ENCODE measurements at places on chromosomes 6 and 20. TPM values are rescaled to one million over a fixed set of nuclear protein-coding genes. Genes with fewer than 3 reads are reported as not detected.
A peak's percentile ranks its signal among the peaks of the same experiment; 100 is the strongest.

GRCh38 chr6:37624606-37625574, 72.8 kb downstream of the MDGA1 start:
- DNase-seq, result no peak

DNA sequence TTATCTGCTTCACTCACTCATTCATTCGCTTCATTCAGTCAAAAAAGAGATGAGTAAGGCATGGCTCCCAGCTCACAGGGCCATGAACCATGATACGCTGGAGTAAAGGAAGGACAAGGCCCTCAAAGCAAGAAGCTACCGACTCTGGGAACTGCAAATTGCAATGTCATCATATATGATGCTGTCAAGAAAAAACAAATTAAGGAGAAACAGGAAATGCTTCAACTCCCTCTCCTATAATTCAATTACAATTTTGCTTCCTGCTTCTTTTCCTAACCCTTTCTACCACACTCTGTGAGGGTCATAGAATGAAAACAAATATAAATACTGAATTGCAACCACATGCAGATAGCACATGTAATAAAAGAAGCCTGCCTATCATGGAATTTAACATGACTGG, 725.7 kb upstream of the FLRT3 start:
- no peak for DNase-seq

GRCh38 chr6:80341330-80341729, 234.9 kb downstream of the BCKDHB start:
- DNase-seq, result no peak

DNA sequence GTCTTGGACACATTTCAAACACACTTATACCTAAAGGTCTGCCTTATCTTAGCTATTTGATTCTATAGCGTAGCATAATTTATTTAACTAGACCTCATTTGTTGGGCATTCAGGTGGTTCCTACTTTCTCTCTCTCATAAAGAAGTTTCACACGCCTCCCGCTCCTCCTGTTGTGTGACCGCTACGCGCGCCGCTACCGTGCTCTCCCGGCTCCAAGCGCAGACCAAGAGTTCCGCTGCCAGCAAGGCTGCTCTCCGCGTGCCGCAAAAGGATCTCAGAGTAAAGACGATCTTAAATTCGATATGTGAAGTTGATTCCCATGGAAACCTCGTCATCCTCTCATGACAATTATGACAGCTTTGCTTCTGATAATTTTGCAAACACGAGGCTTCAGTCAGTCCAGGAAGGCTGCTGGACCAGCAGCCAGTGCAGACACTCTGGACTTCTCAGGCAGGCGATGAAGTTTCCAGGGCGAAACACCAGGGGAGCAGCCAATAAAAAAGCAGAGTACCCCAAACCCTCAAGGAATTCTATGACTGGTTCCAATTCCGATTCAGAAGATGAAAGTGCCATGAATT, 20.4 kb downstream of the PRSS16 start:
- no peak for DNase-seq

DNA sequence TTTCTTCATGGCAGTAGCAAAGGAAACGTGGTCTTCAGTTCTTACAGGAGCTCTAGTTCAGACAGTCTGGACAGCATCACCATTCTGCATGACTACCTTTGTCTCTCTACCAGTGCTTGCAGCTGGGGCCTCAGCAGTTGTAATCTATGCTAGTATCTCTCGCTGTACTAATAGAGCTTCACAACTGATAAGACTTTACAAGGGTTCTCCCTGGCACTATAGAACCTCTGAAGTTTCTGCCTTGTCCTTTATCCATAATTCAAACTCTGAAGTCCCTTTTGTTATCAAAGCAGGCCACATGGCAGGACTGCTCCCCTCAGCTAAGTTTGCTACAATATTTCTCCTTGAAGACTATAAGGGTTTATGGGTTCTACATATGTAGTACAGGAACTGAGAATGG, 842.1 kb upstream of the ADGRB3 start:
- DNase-seq, result no peak

DNA sequence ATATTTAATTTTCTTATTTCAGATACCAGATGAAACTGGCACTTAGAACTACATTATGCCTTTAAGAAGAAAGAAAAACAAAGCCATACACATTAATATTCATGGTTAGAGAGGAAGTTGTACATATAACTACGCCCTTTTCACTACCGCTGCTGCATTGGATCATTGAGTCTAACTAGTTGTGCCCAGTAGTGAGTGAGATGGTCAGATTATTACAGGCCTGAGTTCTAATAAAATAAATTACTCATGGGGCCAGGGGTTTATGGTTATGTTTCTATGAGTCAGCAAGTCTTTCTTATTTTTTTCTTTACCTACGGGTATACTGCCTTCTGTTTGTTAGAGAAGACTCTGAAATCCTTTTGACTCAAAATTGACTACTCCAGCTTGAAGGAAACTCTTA, 11.5 kb downstream of the RIOK1 start:
- DNase-seq, result no peak

The MEI4 gene
- total RNA-seq, result not detected

DNA sequence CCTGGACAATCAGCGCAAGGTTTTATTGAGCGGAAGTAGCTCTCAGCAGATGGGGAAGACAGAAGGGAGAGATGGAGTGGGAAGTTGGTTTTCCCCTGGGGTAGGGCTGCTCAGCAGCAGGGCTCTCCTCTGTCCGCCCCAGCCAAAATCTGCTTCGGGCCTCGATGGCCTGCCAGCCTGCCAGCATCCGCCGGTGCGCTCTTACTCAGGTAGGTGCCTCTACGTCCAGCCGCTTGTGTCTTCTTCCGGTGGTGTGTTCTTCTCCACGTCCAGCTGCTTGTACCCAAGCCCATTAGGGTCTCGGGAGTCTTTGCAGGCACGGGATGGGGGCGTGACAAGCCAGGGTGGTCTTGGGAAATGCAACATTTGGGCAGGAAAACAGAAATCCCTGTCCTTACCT, 1340.0 kb upstream of the MAP3K7 start:
- DNase-seq, result no peak

- no peak for DNase-seq
Observed at GRCh38 chr20:64176971-64177370, 12.7 kb downstream of the MYT1 start.

- DNase-seq, result no peak
Observed at GRCh38 chr20:36017048-36017951, 48.9 kb downstream of the CNBD2 start.

The LY86 gene
- total RNA-seq, result 1.2 TPM

- no peak for DNase-seq
Observed at GRCh38 chr20:10984913-10985312, 311.1 kb upstream of the JAG1 start.

The ITPA gene
- 51.9 TPM for total RNA-seq

The APOM gene
- total RNA-seq, result 3.7 TPM

DNA sequence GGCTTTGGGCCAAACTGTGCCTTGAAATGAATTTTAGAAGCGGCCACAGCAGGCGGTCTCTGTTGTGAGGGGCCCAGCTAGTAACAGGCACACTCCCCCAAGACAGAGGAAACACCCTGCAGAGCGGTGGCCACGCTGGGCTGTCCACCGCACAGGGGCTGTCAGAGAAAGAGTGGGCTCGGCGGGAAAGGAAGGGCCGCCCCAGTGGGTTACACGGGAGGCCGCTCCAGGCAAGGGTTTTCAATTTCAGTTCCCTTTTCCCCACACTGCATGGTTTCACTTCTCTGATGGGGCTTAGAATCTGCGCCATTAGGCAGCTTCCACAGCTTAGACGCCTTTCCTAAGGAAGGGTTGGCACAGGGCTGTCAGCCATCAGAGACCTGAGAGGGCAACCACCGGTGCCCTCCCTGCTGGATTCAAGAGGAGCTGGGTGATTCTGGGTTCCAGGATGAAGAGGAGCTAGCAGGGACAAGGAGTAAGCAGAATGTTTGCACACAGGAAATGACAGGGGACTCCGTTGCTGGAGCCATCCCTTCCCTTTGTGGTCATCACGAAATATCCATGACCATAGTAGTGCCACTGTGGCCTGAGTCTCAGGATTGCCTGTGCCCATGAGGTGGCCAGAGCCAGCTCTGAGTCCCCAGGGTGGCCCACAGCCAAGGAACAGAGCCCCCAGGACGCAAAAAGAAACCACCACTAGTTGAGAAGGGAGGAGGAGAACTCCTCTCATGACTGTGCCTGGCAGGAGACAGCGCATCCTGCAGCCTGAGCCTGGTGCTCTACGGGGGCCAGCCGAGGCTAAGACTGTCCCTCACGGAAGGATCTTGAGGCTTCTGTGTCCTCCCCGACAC, 282.7 kb downstream of the NRN1 start:
- no peak for DNase-seq

DNA sequence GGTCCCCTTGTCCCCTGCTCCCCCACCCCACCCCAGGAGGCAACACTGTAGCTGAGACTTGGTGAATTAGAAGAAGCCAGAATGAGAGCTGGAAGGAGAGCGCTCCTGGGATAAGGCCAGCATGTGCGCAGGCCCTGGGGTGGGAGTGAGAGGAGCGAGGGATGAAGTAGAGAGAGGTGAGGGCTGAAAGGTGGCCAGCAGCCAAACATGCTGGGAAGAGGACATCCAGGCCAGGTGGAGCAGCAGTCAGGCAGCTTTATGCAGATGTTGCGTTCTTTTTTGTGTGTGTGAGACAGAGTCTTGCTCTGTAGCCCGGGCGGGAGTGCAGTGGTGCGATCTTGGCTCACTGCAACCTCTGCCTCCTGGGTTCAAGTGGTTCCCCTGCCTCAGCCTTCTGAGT, 2.2 kb upstream of the BPIFB1 start:
- no peak for DNase-seq

- DNase-seq, result no peak
Observed at GRCh38 chr6:132405143-132405915, 4.1 kb upstream of the MOXD1 start.

- no peak for DNase-seq
Observed at GRCh38 chr6:126123226-126123625, 136.9 kb downstream of the TRMT11 start.

The HTR1E gene
- not detected for total RNA-seq

GRCh38 chr6:158279615-158280014, 32.6 kb upstream of the TULP4 start:
- DNase-seq, result no peak

DNA sequence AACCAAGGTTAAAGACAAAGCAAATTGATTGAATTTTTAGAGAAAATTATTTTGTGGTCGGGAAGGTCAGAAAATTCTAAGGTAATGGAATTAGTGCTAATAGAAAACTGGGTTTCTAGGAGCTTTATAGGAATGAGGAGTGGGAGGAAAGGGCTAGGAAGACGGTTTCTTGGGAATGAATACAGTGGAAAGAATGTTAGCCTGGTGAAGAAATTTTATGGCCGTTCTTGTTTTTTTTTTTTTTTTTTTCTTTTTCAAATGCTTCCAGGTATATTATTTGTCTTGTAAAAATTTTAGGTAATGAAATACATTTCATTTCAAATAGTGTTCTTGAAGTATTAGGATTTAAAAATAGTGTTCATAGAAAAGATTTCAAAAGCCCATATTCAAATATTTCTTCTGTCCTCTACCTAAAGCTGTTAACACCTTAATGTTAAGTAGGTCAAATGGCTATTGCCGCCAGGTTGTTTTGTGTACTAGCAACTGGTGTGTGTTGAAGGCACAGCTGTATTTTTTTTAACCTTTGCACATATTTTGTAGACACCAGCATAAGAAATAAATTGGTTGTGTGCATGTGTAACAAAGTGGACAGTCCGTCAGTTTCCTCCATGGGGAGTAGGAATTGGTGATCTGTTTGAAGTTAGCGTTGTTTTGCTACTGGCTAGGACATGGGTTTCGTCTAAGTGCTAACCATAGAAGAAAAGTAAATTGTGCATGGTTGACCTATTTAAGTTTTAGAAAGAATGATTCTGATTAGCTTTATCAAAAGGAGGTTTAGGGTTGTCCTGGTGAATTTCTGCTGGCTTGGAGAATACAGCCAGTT, 32.3 kb downstream of the AFDN start:
- DNase-seq, result no peak

DNA sequence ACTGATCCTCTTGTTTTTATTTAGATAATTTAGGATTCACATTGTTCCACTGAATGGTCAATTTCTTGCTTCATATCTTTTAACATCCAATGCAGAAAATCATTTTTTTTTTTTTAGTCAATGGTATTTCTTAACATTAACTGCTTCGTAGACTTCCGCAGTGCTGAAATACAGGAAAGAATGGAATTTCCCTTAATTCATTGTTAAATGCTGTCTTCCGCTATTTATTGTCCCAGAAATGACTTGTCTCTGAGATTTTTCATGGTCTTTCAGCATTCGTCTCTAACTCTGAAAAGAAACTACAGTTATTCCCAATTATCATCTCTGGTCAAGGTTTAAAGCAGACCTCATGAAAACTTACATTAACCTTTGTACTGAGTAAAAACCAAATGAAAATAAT, 1029.1 kb upstream of the MANEA start:
- no peak for DNase-seq

- peak; percentile 60 for DNase-seq
Observed at GRCh38 chr6:33075568-33076405, at the start of gene HLA-DPB1. HLA-DPB1 (plus strand) TSS chr6:33075990; CDS start chr6:33076042, 52 bp downstream.

- no peak for DNase-seq
Observed at GRCh38 chr6:111558690-111559187, 46.9 kb downstream of the TRAF3IP2 start.

DNA sequence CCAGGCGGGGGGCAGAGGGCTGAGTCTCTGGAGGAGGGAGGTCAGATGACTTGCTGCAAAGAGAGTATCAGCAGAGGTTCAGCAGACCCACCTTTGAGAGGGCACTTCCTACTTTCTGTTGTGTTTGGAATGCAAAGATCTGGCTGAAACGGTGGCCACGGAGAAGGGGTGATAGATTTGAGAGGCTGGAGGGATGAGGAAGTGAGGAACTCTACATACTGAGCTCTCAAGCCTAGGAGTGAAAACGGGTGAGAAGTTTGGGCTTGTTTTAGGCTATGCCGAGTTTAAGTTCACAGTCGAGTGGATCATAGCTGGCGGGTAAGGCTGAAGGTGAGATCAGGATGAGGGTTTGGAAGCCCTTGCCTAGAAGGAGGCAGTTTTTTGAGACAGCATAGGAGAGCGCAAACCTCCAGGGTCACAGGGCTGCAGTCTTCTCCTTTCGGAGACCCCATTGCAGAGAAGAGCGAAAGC, 477 bp upstream of the ITPA start:
- no peak for DNase-seq

DNA sequence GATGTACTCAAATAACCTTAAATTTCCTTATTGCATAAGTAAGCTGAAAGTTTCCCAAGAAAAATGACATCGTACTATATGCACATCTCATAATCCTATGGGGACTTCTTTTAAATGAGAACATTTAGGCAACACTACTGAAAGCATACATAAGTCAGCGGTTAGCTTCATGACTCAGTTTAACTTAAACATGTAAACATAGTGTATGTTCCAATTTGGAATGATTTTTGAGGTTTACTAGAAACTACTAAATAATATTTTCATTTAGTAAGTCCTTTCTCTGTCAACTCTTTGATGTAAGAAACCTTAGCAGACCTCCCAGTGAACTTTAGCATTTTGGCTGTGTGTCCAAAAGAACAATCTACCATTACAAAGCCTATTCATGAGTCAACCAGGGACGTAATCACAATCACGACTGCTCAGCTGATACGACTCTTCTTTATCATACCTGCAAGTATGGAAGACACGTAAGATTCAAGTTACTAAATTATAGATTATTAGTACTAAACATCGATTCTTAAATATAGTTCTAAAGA, 19.3 kb downstream of the HIVEP2 start:
- no peak for DNase-seq

- DNase-seq, result peak; percentile 82
Observed at GRCh38 chr6:32968867-32969684, 682 bp downstream of the BRD2 start.
